ENCODE measurements at places on chromosomes 4 and X.

DNA sequence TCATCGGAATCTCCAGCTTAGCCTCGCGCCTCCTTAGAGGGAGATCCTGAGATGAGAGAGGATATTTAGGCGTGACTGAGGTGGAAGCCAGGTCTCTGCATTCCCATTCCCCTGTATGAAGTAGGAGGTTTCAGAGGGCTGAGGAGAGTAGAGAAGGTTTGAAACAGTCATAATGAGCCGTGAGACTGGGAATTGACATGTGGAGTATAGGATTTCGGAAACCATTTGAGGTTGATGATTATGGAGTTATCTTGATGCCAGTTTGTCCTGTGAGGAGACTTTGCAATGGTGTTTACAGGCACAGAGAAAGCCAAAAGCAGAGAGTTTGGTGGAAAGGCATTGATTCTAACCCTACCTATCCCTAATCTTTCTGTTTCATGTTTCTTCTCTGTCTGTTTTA, 2.0 kb downstream of the CHST7 start:
- no peak for DNase-seq

DNA sequence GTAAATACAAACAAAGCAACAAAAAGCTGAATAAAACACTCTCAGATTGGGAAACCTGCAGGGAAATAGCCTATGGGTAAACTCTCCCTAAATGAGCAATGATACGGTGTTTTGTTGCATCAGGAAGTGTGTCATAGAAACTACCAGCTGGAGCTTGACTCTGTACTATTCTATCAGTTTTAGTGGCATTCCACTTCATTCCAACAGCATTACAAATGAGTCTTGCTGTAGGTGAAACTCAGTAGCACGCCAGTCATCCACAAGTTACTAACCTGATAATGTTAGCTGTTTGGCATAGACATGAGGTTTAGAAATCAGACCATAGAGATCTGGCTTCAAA, 24.9 kb downstream of the FGFBP1 start:
- no peak for DNase-seq

DNA sequence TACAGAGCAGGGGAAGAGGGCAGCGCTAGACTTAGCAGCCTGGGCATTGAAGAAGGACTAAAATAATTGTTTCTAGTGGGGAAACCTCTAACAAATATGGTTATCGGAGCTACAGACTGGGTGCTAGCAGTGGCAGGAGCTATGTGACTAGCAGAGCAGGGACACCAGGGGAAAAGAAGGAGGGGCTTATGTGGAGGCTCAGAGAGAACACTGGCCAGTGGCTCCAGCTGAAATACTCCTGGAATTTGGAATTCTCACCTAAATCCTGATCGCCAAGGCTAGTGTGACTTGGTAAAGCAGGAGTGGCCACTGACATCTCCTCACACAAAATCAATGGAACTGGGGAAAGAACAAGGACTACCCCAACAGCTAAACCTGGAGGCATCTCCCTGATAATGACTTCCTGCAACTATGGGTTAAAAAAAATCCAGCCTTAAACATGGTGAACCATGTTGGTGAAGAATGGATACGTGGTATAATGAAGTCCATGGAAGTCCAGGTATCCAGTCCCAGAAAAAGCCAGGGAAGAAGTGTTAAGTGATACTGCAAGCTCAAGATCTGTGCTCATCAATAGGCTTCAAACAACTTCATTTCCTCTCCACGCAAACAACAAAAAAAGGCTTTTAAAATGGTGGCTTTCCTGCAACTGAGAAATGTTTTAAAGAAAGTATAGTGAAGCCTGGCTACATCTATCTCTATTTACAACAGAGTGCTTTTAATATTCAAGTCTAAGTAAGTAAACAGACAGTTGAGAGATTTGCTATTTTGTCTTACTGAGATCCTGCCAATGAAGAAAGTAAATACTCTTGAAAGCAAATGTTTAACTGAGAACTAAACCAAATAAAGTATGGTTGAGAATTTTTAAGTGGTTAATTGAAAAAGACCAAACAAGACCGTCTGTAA, 1.8 kb downstream of the TAPT1 start:
- DNase-seq = no peak

DNA sequence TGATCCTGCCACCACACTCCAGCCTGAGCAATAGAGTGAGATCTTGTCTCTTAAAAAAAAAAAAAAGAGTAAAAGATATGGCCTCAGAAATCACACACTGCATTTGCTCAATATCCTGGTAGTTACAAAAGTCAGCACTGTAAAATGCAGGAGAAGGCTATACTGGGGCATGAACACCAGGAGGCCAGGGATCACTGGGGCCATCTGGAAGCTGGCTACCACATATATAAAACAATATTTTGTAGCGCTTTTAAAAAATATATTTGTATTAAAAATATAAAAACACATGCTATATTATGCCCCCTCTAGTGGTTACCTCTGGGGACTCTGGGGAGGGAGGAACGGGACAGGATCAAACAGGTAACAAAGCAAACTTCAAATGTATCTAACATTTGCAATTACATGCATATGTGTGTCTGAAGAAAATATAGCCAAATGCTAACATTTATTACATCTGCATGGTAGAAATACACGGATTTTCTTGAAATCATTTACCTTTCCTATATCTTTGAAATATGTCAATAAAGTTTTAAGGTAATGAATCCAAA, 4.0 kb downstream of the C4orf46 start:
- no peak for DNase-seq

DNA sequence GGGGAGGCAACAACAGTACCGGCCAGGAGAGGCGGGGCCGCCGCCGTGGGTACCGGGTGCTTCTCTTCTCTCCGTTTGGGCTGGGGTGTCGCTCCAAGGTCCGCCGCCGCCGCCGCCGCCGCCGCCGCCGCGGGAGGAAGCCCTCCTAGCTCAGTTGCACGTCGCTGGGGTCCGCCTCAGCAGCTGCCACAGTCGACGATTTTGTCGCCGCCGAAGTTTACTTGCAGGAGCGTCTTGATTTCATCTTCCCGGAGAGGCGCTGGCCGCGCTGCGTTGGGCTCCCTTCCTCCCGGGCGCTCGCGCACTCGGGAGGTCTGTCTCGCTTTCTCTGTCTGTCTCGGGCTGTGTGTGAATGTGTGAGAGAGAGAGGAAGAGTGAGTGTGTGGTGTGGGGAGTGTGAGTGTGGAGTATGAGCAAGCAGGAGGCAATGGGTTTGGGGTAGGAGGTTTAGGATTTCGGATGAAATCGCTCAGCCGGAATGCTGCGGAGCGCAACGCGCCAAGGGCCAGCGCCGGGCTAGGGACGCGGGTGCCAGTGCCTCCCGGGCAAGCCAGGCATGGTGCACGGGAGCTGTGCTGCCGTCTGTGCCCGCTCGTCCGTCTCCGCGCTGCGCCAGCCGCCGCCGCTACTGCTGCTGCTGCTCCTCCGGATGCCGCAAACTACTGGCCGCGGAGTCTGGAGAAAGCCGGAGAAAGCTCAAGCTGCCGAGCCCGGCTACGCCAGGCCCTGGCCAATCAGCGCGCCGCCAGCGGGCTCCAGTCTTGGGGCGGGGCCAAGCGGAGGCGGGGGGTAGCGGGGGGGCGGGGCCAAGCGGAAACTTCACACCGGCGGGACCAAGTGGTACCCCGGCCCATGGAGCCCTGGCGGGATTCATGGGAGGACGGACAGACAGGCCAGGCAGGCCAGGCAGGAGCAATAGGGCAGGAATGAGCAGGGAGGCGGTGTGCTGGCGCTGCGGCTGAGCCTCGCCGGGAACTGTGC, at the start of gene PCDH19:
Gene PCDH19, minus strand, starts transcription at position 664 of the 981 bp plus-strand sequence. CDS start 1,676 bp downstream, outside the sequence.
- peak; percentile 74 for DNase-seq

- no peak for DNase-seq
These were observed 10.6 kb downstream of the HMX1 start for GRCh38 chr4:8860892-8861575.

- DNase-seq = no peak
These were observed 36.7 kb downstream of the FOXR2 start for GRCh38 chrX:55659931-55660330.

DNA sequence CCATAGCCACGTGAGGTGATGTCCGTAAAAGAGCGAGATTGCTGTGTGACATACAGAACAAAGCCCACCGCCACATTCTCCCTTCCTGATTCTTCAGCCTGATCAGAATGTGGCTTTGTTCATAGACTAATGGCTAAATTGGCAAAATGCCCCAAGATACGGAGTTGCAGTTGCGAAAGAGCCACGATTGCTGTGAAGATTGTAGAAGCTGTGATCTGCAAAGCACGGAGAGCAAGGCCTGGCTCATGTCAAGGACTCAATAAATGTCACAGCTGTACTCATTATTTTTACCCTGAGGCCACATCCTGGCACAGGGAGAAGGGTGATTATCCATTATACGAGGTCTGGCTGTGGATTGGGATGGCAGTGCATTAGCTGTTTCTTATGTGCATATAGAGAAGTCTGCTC, 34.2 kb downstream of the ARSD start:
- peak; percentile 41 for DNase-seq

DNA sequence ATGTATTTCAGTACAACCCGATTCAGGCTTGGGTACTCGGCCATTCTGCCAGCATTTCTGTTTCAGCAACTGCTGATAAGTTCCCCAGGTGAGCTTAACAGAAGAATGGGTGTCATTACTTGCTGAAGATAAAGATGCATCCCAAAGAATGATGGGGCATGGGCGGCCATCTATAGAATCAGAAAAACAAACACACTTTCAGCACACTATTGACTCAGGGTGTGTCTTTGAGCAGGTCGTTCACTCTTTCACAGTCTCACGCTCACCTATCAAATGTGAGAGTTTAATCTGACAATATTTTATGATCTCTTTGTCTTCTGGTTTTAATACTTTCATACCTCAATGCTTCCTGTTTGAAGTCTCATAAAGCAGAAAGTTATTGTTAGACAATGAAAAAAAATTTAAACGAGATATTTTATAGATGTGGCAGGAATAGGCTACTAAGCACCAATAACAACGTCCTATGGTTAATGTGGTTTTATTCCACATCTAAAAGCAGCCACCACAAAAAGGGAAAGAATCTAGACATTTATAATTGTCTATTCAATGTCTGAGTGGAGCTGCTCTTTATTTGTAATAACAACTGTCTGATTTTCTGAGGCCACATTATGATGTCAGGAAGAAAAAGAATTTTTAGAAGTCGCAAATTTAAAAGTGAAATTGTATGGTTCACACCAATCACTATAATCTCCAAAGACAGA, 17.0 kb downstream of the GASK1B start:
- no peak for DNase-seq

DNA sequence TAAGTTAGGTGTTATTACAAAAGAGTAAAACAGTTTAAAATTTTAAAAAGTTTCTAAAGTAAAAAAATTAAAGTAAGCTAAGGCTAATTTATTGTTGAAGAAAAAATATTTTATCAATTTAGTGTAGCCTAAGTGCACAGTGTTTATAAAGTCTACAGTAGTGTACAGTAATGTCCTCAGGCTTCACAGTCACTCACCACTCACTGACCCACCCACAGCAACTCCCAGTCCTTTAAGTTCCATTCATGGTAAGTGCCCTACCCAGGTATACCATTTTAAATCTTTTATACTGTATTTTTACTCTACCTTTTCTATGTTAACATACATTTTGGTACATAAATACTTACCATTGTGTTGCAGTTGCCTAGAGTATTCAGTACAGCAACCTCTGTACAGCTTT, 120.3 kb upstream of the DKK2 start:
- DNase-seq = no peak

DNA sequence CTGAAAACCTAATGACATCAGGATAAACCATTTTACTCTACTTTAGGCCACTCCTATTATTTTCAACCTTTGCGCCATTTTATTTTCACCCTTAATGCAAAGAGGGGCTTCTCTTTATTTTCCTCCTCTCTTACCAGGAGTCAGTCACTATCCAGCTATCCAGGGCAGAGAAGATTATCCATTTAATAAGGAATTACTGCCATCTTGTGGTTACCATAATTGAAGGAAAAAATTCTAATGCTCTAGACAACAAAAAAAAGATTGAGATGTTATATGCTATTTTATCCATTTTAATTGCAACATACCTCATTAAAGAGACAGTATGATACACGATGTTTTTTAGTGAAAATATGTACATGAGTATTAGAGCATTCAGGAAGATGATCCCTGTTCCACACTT, 514.5 kb upstream of the FAM241A start:
- DNase-seq = no peak

GRCh38 chr4:185559915-185560281, 24.6 kb upstream of the PDLIM3 start:
- peak; percentile 57 for DNase-seq

- no peak for DNase-seq
These were observed 15.7 kb upstream of the MAGEA10 start for GRCh38 chrX:152154050-152154449.

DNA sequence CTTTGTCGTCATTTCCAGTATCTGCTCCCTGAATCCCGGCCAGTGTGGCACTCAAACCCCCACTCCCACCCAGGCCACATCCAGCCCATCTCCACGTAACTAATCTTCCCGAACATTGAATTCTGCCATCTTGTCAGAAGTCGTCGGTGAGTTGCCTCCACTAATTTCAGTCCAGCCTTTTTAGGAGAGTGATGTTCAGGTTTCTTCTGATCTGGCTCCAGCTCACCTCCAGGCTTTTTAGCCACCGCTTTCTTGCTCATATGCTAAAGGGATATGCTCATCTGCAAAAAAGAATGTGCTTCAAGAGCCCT, 1.3 kb downstream of the TMEM165 start:
- DNase-seq = no peak
